A549 treated with RU486 at 1 μM for 4 hours (cell line): ENCODE measurements at places on chromosomes 5 and 9. TPM values are rescaled to one million over a fixed set of nuclear protein-coding genes. Genes with fewer than 3 reads are reported as not detected.

EIF4E1B gene
- total RNA-seq, result not detected in 5 replicates

SPEF2 gene
- 1.4 to 2.2 TPM (median 2.0 TPM) in 5 replicates for total RNA-seq

SAXO1 gene
- total RNA-seq, result not detected in 5 replicates

PCDHGB2 gene
- 0.08 TPM in 2 of 5 replicates, not detected in the others for total RNA-seq

PAXX gene
- total RNA-seq, result 42.1 to 79.2 TPM (median 76.4 TPM) in 5 replicates

LCN15 gene
- total RNA-seq, result not detected in 5 replicates

SPOCK1 gene
- total RNA-seq, result 13.0 to 21.8 TPM (median 16.0 TPM) in 5 replicates

RRAGA gene
- total RNA-seq, result 115 to 143 TPM (median 140 TPM) in 5 replicates
